ACHN (cell line): ENCODE measurements at places on chromosomes 7 and 10.

DNA sequence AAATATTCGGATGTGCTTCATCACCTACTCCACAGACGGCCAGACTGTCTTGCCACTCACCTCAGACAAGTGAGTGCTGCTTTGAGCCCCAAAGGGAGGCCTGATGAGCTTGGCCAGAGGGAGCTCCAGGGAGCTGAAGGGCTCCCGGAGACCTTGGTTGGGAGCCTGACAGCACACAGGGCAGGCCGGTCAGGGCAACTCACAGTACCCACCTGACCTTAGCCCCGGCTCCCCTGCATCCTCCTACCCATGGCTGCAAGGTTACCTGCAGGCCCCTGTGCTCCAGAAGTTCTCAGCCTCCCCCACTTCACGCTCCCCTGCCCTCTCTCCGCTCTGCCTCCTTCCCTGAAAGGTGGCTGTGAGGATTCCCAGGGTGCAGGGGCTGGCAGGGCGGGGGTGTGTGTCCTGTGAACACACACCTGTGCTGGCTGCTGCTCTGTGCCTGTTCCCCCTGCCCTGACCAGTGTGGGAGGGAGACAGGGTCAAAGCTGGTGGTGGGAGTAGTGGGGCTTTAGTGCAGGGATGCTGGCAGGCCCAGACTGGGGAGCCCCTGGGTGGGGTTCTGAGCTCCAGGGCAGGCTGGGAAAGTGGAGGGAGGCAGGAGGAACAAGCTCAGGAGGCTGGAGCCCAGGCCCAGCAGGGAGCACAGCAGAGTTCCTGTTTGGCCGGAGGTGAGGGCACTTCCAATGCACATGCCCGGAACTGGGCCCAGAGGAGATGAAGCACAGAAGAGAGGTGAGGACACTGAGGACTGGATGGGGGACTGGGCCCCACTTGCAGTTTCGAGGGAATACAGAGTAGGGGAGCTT lies 7.2 kb downstream of the ANTXRL start:
- peak; percentile 44 for DNase-seq

GRCh38 chr7:142933624-142934023 lies at the start of gene TRPV5:
Gene TRPV5 (minus strand): TSS chr7:142933746. CDS start chr7:142933459, 287 bp downstream.
- no peak for DNase-seq

DNA sequence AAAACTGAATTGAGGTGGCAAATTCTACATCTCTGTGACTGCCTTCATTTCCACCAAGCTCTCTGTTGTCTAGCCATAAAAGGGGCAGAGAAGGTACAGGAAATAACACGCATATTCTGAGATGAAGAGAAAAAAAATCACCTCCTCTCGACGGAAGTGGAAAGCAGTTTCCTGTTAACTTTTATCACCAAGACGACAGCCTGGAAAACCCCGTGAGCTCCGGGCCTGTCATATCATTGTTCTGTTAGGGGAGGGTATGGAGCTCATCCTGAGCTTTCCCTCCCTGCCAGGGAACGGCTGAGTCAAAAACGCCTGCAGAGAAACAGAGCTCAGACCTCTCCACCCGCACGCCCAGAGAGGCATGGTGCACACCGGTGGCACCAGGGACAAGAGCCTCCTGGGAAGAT lies 200.3 kb downstream of the PRPF18 start:
- DNase-seq, result peak; percentile 82

DNA sequence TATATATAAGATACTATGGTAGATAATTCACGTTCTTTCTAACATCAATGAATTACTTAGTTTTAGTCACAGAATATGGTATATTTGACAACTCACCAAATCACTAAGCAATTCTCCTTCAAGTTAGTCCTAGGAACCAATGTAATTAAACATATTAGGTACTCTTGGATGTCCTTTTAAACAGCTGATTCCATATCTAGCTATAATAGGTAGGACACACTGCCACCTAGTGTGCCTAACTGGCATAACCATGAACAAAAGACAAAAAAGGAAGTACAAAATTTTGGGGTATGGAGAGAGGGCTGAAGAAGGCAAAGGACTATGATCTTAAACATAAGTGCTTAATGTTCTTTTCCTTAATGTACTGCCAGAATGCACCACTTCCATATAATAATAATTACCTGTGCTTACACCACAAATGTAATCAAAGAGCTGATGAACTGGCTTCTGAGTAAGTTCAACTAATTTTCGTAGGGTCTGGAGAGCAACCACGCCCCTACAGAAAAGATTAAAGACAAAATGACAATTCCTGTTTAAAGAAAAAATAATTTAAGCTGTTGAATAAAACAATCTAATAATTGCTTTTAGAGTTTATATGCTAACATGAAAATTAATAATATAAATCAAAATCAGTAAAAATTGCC lies 28.7 kb downstream of the PNPLA8 start:
- DNase-seq, result peak; percentile 71

- no peak for DNase-seq
Observed at GRCh38 chr7:1140476-1141104, 19.4 kb downstream of the ZFAND2A start.

- no peak for DNase-seq
Observed at GRCh38 chr10:27687326-27687725, 58.3 kb downstream of the MKX start.

DNA sequence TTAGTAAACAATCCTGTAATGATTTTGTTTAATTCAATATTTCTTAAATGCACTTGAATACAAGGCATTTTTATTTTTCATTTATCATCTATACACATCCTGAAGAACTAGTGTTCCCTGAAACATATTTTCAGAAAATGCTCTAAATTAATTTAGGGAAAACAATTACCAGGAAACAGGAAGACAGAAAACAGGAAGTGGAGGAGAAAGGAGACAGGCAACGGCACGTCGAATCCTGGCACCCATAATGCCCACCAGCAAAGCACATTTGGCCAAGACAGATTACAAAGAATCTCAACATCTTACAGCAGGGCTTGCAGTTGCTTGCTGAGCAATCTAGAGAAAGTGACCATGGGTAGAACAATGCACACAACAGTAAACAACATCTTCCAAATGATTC lies 571.1 kb downstream of the GRID1 start:
- DNase-seq, result no peak

DNA sequence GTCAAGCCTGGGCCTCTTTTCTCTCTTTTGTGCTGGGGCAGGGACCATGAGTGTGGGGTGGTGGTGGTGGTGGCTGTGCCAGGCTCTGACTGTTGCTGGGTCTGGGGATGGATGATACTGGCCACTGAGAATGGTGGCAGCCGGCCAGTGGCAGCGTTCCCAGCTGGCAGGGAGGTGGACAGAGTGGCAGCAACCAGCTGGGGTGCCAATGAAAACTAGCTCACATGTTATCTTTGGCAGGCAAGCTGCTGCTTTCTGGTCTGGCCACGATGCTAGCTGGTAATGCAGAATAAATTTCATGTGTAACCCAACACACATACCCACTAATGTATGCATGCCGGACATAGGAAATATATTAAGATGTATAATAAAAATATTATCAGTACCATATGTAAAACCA lies 95.0 kb upstream of the SLC26A5 start:
- no peak for DNase-seq

- DNase-seq, result peak; percentile 2
Observed at GRCh38 chr10:30151581-30152389, 92.4 kb upstream of the JCAD start.

GRCh38 chr10:129055225-129055624 lies 411.8 kb upstream of the MGMT start:
- DNase-seq, result no peak

DNA sequence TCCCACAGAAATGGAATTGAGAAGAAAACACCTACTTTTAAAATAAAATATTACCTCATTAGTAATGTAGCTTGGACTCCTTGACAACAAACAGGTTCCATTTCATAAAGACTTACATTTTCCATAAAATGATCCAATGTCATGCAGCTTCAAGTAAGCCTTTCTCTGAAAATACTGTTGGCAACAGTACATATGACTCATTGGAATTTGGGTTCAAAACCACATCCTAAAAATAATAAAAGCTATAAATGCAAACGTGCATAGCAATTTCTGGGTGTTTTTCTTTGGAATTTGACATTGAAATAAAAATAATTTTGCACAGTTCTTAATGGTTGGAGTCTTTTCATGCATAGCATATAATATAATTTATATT lies 47.9 kb downstream of the FHIP2A start:
- peak; percentile 57 for DNase-seq

DNA sequence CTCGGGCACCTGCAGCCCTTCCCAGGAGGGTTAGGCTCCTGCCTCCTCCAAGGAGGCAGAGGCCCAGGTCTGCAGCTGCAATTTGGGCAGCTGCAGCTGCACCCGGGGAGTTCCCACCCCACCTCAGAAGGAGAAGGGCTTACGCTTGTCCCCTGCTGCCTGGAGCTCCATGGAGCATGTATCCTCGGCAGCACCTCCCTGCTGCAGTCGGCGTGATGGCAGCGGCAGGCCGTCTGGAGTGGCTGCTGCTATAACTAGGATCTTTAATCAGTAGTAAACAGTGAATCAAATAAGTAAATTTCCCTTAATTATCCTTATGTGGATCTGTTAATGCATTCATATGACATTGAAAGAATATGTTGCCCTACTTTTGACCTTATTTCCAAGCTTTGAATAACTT lies 167.0 kb downstream of the PON1 start:
- no peak for DNase-seq

DNA sequence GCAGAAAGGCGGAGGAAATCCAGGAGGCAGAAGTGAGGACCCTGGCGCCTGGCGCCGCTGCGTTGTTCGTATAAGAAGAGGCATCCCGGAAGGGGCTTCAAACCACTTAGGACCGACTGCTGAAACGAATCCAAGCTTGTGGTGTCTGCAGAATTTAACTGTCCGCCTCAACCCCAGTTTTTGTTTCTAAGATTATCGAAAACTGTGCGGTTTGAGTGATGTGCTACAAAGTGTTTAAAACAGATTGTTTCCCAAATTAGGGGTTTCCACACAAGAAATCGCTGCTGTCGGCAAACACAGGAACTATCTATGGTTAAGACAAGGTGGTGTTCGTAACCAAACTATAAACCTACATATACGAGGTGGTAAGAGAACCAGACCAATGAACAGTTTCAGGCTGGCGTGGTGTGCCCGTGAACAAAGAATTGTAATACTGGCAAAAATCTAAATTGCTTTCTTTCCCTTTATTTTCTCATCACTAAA lies 835 bp upstream of the DGKI start:
- DNase-seq, result no peak

DNA sequence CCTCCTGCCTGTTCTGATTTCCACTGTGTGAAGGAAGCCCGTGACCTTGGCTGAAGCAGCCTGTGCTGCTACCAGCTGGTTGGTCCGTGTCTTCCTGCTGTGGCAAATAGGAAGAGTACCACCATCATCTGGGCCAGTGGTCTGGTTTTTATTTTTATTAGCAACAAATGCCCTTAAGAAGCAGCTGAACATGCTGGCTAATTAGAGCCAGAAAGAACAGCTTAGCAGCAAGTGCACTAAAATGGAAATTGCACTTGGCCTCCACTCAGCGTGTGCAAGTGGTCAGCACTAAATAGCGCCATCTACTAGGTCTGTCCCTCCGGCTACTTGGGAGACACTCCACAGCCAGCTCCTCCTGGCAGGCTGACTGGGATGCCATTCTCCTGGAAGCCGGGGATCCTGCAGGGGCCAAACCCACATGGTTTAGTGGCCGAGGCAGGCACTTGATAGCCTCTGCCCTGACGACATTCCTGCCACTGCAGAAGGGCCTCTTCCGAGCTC lies 690.3 kb upstream of the FOXK1 start:
- no peak for DNase-seq

DNA sequence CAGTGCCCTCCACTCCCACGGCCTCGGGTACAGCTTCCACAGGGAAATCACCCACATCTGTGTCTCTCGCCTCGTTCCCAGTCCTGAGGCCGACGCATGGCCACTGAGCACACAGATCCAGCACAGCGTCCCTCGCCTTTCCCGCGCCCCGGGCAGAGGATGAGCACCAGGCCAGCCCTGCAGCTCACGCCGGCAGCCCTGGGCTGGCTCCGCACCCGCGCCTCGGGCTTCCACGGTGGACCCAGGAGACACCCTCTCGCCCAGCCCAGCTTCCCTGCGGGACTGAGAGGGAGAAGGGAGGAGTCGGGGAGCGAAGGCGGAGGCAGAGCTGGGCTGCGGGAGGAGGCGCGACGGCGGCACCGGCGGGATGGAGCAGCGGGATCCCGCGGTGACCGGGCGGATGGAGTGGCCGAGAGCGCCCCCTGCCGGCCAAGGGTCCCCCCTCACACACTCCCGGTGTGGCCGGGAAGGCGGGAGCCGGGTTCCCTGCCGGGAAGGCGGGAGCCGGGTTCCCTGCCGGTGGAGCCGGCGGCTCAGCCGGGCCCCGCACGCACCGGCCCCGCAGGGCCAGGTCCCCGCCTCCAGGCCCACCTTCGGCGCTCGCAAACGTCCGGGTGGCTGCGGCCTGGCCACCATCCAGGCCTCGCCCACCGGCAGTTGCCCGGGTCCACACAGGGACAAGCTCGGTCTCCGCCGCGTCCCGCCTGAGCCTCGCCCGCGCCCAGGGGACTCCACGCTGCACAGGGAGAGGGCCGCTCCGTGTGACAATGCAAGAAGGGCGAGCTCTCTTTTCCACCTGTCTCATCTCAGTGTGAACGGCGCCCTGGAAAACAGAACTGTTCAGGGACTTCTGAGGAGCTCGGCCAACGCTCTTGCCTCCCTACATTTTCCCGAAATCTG lies 110.3 kb upstream of the LANCL2 start:
- DNase-seq, result peak; percentile 90

GRCh38 chr10:9209105-9209798 lies 1154.8 kb downstream of the GATA3 start:
- peak; percentile 52 for DNase-seq

GRCh38 chr10:15141136-15142054 lies 27.1 kb downstream of the NMT2 start:
- no peak for DNase-seq

GRCh38 chr10:27547047-27547446 lies 42.9 kb downstream of the RAB18 start:
- DNase-seq, result no peak

- DNase-seq, result peak; percentile 56
Observed at GRCh38 chr7:43905956-43906330, 453 bp downstream of the URGCP start.

DNA sequence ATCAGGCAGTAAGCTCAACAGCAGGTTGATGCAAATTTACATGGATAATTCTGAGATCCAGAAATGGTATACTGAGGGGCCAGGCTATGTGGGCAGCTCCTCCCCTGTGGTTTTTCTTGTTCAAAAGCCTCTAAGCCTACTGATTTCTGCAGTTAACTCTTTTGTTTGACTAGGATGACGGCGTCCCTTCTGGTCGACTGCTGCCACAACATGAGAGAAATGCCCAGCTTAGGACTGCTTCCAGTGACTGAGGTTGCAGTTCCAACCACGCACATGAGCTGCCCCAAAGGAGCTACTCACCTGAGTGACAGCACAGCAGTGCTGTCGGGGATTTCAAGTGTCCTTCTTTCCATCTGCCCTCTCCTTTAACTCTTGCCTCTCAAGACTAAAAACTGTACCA lies 973.0 kb upstream of the GHITM start:
- no peak for DNase-seq

GRCh38 chr10:44660271-44660670 lies 250.9 kb upstream of the TMEM72 start:
- no peak for DNase-seq

GRCh38 chr7:113414401-113415035 lies 296.2 kb upstream of the SMIM30 start:
- no peak for DNase-seq
